Fibroblast of lung (primary cell): ENCODE measurements at places on chromosomes 3 and 15. TPM values are rescaled to one million over a fixed set of nuclear protein-coding genes. Genes with fewer than 3 reads are reported as not detected.

The SNTN gene
- not detected in 2 replicates for polyA plus RNA-seq

DNA sequence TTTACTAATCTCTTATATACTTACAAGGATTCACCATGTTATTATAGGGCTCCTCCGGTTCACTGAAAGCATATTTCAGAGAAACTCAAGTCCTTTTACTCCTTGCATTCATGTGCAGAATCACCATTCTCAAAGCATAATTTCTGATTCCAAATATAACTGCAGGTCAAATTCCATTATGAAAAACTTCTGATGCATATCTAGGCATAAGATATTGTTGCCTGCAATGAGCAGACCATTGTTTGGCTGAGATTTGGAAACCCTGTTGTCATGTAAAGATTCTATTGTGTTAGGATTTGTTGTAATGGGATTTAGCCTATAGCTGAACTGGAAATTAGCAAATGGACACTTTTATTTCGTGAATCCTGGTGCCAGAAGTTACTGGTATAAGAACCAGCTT is 69.5 kb upstream of the PRICKLE2 start:
- no peak for DNase-seq
- peaks cover 11% of the 10 kb centered on the region for H3K4me1 ChIP-seq
- H3K27me3 ChIP-seq, result no peaks in the 10 kb centered on the region
- H3K36me3 ChIP-seq, result no peaks in the 10 kb centered on the region

DNA sequence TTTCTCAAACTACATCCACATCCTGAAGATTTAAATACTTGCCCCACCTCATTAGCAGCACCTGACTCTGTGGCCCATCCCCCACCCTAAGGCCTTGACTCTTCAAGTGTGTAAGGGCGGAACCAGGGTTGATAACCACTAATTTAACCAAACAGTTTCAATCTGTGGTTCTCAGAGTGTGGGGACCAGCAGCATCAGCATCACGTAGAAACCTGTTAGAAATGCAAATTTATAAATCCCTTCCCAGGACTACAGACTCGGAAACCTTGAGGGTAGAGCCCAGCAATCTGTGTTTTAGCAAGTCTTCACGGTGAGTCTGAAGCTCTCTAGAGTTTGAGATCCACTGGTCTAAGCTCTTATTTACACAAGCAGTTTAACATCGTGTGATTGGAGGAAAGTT is 12.4 kb downstream of the GNB4 start:
- H3K36me3 ChIP-seq, result no peaks in the 10 kb centered on the region
- DNase-seq, result no peak
- H3K27ac ChIP-seq, result no peak overlapping the region
- no peaks in the 10 kb centered on the region for H3K27me3 ChIP-seq

DNA sequence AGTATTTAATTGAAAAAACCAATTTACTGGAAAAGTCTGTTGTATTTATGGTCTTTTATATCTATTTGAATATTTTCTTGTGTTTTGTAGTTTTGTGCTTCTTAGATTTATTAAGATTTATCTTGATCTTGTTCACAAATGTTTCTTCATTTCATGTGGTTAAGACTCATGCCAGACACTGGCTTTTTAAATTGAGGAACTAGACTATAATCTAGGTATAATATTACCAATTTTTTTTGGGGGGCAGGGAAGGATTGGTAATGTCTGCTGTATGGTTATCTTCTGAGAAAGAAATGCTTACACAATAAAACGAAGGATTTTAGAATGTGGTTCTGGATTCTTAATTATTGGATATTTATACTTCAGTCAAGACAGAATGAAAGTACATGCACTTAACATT is 24.9 kb downstream of the AP4E1 start:
- H3K27ac ChIP-seq, result no peak overlapping the region
- no peak for DNase-seq
- peaks cover 1% of the 10 kb centered on the region for H3K36me3 ChIP-seq
- H3K27me3 ChIP-seq, result no peaks in the 10 kb centered on the region
- no peaks in the 10 kb centered on the region for H3K4me1 ChIP-seq
- H3K4me3 ChIP-seq, result no peak overlapping the region

- H3K27ac ChIP-seq, result no peak overlapping the region
- H3K4me1 ChIP-seq, result peaks cover 9% of the 10 kb centered on the region
- H3K36me3 ChIP-seq, result peaks cover 9% of the 10 kb centered on the region
Measured at GRCh38 chr15:69450968-69451695, 1.5 kb upstream of the RPLP1 start.

DNA sequence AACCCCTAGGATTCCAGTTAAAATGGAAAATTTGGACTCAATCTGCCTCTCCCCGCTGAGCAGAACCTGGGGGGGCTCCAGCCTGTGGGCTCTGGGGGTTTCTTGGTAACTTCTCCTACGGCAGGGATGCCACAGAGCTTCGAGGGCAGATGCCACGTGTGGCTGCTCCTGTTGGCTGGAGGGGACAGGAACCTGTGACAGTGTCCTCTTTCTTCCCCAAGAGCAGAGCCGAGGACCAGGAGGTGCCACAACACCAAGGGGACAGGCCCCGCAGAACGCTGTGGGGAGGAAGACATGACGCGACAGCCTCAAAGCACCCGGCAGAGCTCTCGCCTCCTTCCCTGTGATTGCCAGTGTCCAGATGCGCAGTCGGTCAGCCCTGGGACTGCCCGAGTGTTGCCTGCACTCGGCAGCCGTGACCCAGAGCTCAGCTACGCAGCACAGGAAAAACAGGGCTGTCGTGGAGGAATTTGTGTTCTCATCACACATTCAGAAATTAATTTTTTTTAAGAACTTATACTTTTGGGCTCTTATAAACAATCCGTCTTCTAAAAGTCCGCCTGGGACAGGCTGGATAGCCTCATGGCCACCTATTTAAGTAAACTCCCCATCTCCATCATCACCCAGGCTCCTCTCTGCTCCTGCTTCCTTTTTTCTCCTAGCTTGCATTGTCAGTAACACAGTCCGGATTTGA is 131.9 kb upstream of the MEF2A start:
- no peaks in the 10 kb centered on the region for H3K27me3 ChIP-seq
- H3K27ac ChIP-seq, result no peak overlapping the region
- H3K4me1 ChIP-seq, result peaks cover 4% of the 10 kb centered on the region
- no peak for DNase-seq
